ENCODE measurements at places on chromosomes 2 and 18. TPM values are rescaled to one million over a fixed set of nuclear protein-coding genes. Genes with fewer than 3 reads are reported as not detected.

Gene NTSR2
- 10.3 TPM for total RNA-seq

Gene GALR1
- total RNA-seq = not detected

Gene BBS5
- 10.8 TPM for total RNA-seq

Gene CNDP1
- total RNA-seq = not detected

Gene SLC9A2
- 0.57 TPM for total RNA-seq

Data from adrenal gland (tissue), 19 donors.